ENCODE measurements at places on chromosomes 7 and 10. TPM values are rescaled to one million over a fixed set of nuclear protein-coding genes. Genes with fewer than 3 reads are reported as not detected.

DNA sequence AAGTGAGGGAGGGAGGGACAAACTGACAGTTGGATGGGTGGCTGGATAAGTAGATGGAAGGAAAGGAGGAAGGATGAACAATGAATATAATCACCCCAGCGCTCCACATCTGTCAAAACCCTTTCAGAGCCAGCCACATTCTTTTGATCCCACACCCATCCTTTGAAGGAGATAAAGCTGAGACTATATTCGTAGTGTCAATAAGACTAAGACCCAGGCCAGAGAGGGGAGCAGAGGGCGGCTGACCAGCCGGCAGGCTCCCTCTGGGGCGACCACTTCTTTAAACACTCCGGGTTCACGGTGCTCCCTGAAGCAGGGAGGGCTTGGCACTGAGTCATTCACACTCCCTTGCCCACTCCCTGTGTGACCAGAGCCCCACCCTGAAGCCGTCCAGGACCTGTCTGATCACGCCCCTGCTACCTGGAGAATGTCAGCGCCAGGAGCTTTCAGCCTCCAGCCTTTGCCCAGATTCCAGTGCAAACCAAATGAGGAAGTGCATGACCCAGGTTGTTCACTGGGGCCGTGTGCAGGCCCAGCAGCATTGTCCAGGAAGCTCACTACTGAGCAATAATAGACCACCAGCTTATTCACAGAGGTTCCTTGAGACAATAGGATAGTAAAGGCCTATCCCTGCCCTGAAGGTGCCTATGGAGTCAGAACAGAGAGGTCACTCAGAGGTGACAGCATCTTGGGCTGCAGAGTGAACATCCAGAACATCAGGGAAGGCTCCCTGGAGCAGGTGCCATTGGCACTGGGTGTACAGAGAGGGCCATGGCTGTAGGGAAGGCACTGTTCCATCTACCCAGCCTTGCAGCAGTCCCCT is 34.4 kb downstream of the UNC5B start:
- no peak for DNase-seq

- DNase-seq = peak; percentile 62
Observed at GRCh38 chr10:61779950-61780659, 117.4 kb downstream of the CABCOCO1 start.

DNA sequence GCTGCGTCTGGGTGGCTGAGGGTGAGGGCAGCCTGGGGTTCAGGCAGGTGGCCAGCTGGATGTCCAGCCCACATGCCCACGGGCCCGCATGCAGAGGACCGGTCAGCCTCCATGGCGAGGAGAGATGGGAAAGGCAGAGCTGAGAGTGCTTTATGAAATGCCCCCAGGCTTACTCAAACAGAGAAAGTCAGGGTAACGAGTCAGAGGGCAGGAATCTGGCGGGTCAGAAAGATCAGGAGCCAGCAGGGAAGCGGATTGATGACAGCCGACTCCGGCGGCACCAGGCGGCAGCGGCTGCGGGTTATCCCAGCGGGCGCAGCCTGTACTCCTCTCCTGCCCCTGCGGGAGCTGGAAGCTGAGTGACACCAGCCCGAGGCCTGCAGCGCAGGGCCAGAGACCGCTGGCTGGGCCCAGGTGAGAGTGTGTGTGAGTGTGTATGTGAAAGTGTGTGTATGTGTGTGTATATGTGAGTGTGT is 13.4 kb downstream of the SLC13A4 start:
- DNase-seq = no peak

The GHRHR gene
- not detected for total RNA-seq

The CYP3A5 gene
- total RNA-seq = 1.2 TPM

The UROS gene
- total RNA-seq = 54.1 TPM

The NUTM2E gene
- total RNA-seq = not detected

The MYL10 gene
- total RNA-seq = not detected

DNA sequence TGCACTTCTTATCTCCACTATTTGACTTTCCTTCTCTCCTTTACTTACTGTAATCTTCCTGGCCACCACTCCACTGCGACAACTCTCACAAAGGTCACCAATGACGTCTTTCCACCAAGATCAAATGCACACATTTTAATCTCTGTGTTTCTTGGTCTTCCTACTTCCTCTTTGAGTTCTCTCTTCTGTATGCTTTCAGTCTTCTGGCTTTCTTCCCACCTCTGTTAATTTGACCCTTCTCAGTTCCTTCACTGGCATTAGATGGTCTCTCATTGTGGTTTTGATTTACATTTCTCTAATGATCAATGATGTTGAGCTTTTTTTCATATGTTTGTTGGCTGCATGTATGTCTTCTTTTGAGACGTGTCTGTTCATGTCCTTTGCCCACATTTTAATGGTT is 31.9 kb downstream of the FAM107B start:
- DNase-seq = no peak

DNA sequence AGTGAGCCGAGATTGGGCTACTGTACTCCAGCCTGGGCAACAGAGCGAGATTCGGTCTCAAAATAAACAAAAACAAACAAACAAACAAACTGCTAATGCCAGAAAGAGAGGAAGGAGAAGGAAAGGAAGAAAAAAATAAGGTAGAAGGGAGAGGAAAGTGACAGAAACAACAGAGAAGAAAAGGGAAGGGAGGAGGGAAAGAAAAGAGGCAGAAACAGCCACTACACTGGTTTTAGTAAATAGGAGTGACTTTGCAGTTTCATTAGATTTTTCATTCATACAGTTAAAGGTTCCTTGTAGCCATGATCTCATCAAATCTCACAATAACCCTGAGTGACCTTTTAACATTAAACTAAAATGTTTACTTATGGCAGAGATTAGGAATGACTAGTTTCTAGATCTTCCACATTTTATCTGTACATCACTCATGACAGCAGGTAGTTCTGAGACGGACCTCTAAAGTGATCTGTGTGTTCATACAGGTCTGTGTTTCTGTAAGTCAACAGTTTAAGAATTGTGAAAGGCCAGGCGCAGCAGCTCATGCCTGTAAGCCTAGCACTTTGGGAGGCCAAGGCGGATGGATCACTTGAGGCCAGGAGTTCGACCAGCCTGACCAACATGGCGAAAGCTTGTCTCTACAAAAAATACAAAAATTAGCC is 191.3 kb upstream of the KLF14 start:
- no peak for DNase-seq

DNA sequence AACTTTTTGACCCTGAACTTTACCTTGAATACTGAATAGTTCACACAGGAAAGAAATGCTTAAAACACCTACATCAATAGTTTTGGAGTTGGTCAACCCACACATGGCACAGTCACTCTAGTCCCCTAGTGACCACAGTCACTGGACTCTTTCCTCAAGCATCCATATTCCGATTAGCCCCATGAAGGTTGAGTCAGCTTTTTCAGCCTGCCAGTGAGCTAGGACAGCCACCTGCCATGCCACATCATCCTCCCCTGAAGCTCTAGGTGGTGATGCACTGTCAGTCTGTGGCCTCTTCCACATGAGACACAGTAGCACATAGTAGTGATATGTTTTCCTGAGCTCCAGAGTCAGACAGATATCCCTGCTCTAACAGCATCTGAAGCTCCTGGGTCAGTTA is 537.2 kb downstream of the XPNPEP1 start:
- no peak for DNase-seq

The RBP4 gene
- 16.2 TPM for total RNA-seq
